HFFc6 (cell line): ENCODE measurements at places on chromosomes 7 and 10. TPM values are rescaled to one million over a fixed set of nuclear protein-coding genes. Genes with fewer than 3 reads are reported as not detected.

- DNase-seq: no peak
Measured at GRCh38 chr10:37710831-37711616, 146.4 kb downstream of the ZNF248 start.

DNA sequence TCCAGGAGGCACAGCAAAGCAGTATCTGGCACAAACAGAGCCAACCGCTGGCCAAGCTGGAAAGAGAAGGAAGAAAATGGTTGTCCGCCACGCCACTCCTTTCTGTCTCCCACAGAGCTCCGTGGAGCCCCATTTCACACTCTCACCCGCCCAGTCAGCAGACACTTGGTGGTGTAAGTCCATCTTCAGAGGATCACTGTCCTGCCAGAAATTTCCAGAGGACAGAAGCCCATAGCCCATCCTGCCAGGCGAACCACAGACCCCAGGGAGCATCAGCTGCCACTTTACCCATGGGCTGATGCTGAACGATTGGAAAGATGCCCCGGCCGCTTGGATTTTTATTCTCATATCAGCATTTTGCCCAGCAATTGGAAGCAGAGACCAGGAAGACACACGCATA, 144.7 kb upstream of the LYZL2 start:
- DNase-seq: no peak

GRCh38 chr7:134318443-134318842, 1.7 kb upstream of the SLC35B4 start:
- DNase-seq: no peak

Gene MRLN
- total RNA-seq: not detected in 2 replicates

Gene CUTC
- total RNA-seq: 12.2 to 15.0 TPM (median 12.4 TPM) in 3 replicates

Gene CAV2
- 171 to 229 TPM (median 219 TPM) in 3 replicates for total RNA-seq

Gene NDUFB2
- 184 to 256 TPM (median 225 TPM) in 3 replicates for total RNA-seq

Gene MYO1G
- 0.09 TPM in 1 of 3 replicates, not detected in the others for total RNA-seq
